Effector memory CD4-positive, alpha-beta T cell (primary cell): ENCODE measurements at places on chromosomes 6 and 20.

- no peak for DNase-seq
Measured at GRCh38 chr20:19137641-19138040, 74.8 kb upstream of the SLC24A3 start.

DNA sequence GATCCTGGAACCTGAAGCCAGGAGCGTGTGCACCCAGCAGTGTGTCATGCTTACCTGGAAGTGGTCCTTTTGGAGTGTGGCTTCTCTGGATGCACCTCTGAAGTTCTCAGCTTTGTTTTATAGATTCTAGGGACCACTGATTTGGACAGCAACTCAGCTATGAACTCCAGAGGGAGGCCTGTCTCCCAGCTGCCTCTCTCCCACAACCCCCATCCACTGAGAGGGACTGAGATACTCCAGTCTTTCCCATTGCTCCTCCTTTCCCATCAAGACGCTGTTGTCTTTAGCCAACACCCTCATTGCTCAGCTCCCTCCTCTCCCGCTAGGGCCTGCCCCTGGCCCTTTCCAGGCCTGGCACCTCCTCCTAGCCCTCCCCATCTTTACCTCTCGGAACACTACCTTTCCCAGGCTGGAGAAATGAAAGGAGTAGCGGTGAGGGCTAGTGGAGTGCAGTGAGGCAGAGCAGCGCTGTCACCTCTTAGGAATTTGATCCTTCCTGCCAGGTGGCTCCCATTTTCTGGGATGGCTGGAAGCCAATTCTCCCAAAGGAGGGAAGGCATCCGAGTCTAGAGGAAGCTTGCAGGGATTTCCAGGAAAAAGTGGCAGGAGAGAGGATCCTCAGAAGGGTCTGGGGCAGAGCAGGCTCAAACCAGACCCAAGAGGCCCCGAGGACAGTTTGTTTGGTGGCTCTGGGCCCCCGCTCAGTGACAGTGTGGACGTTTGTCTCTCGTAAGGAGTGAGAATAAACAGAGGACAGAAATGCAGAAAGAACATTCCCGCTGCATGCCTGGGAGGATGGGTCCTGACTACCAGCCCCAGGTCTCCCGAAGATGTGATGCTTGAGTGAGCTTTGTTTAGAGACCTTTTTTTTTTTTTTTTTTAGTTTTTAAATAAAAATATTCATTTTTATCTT lies at the start of gene LRRN4:
Gene LRRN4, minus strand, starts transcription at position 285 of the 913 bp plus-strand sequence. CDS start 1,261 bp downstream, outside the sequence.
- no peak for DNase-seq

DNA sequence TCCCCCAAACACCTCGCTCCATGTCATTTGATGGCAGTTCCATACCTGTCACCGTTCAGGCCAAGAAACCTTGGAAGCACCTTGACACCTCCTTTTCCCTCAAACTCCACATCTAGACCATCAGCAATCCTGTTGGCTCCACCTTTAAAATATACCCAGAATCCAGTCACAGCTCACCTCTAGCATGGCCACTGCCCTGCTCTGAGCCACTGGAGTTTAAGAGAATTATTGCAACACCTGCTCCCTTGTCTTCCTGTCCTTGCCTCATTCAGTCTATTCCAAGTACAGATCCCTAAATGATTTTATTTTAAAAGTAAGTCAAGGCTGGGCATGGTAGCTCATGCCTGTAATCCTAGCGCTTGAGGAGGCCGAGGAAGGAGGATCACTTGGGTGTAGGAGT lies 11.6 kb upstream of the TRIB3 start:
- no peak for DNase-seq

DNA sequence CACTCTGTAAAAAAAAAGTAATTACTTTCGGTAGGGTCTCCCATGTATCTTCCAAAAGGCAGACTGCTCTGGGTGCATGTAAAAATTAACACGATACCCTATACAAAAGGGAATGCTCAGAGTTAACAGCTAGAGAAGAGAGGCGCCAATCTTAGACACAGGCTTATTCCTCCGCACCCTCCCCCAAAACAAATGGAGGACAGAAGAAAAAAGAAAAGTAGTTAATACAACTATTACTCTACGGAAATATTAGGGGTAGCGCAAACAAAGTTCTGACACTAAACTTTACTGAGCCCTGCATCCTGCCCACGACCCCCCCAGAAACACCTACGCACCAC lies 331 bp upstream of the UFL1 start:
- no peak for DNase-seq

- DNase-seq: no peak
Measured at GRCh38 chr6:107115695-107116327, 496 bp upstream of the BEND3 start.

- DNase-seq: no peak
Measured at GRCh38 chr20:14310977-14311627, 26.3 kb downstream of the FLRT3 start.

GRCh38 chr20:50149481-50150254 lies 3.9 kb downstream of the PEDS1 start:
- no peak for DNase-seq

DNA sequence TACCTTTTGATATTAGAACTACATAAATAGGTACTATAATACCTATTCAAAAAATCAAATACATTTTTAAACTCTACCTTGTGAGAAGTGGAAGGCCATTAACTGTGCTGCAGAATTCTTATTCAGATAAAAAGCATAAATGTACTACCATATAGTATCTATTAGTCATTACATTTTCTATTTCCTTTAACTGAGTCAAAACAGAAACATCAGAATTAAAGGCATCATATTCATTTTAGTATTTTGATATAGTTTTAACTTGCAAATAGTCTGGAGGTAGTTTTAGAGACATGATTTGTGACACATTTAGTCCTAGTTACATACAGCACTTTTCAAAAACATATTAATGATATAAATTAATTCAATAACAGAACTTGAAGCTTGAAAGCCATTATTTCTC lies 39.9 kb upstream of the TAB2 start:
- no peak for DNase-seq

GRCh38 chr6:105322499-105323225 lies 80.2 kb downstream of the PREP start:
- no peak for DNase-seq
